ENCODE measurements at places on chromosomes 7 and 10. TPM values are rescaled to one million over a fixed set of nuclear protein-coding genes. Genes with fewer than 3 reads are reported as not detected.

DNA sequence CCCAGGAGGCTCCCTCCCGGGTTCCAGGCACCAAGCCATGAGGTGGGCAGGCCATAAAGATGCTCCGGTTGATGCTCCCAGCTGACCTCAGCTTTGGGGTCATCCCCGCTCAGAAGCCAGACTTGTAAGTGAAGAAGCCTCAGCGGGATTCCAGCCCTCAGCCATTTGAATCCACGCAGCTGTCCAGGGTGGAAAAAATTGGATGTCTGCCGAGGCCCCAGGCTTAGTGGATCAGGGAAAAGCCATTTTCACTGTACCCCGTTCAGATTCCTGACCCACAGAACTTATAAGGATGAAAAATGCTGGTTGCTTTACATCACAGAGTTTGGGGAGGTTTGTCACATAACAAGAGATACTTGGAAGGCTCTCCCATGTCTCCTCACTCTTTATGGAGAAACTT, 49.2 kb upstream of the CPN1 start:
- H3K36me3 ChIP-seq, result no peaks in the 10 kb centered on the region
- no peak overlapping the region for H3K4me3 ChIP-seq
- peaks cover 4% of the 10 kb centered on the region for H3K27me3 ChIP-seq
- no peak overlapping the region for H3K27ac ChIP-seq

- no peaks in the 10 kb centered on the region for H3K27me3 ChIP-seq
- no peaks in the 10 kb centered on the region for H3K36me3 ChIP-seq
- no peak overlapping the region for H3K4me3 ChIP-seq
- DNase-seq, result no peak
- no peak overlapping the region for H3K27ac ChIP-seq
Measured at GRCh38 chr10:20953120-20953519, 56.0 kb upstream of the NEBL start.

KEL gene
- not detected for total RNA-seq

ERCC6 gene
- total RNA-seq, result 101 TPM

DNA sequence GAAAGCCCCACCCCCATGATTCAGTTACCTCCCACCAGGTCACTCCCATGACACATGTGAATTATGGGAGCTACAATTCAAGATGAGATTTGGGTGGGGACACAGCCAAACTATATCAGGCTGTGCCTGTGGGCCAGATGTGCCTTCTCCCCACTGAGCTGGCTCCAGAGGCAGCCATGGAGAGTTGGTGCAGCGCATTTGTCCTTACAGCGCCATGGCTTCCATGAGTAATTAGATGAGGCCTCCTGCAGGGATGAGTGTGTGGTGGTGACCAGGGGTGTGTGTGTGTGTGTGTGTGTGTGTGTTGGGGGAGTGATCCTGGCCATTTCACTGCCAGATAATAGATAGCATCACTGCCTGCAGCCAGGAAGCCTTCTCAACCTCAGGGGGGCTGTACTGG, 94.6 kb downstream of the FANK1 start:
- H3K27me3 ChIP-seq, result no peaks in the 10 kb centered on the region
- DNase-seq, result no peak
- no peak overlapping the region for H3K27ac ChIP-seq
- H3K4me1 ChIP-seq, result 0 out of 2 replicates have a peak, but pooled peaks cover 2% of the 10 kb centered on the region

GRCh38 chr7:128164061-128164954, 76.8 kb upstream of the LEP start:
- H3K36me3 ChIP-seq, result no peaks in the 10 kb centered on the region
- no peak overlapping the region for H3K4me3 ChIP-seq
- peaks cover 7% of the 10 kb centered on the region for H3K27me3 ChIP-seq
- H3K27ac ChIP-seq, result peak overlapping the region; percentile 92
- DNase-seq, result peak; percentile 96
- peaks cover 21% of the 10 kb centered on the region for H3K4me1 ChIP-seq

NKX2-3 gene
- total RNA-seq, result not detected

KMT2C gene
- total RNA-seq, result 14.2 TPM

DNA sequence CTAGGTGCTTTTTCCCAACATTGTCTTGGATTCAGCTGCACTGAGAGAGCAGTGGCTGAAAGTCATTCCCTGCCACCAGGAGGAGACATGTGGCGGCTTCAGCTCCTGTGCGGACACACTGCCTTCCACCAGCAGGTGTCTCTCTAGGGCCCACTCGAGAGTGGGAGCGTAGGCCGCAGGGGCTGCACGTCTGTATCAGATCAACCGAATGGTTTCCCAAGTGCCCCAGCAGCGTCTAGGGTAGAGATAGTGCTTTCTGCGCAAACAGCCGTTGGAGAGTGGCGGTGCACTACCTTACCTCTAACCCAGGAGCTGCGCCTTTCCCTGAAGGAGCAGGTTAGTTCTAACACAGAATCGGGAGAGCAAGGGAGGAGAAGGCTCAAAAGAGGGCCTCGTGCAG, 31.7 kb downstream of the PAPOLB start:
- peak; percentile 26 for DNase-seq
- H3K27ac ChIP-seq, result no peak overlapping the region
- no peaks in the 10 kb centered on the region for H3K36me3 ChIP-seq
- no peaks in the 10 kb centered on the region for H3K27me3 ChIP-seq

GRCh38 chr10:57964351-57964750, 303.3 kb downstream of the IPMK start:
- H3K27me3 ChIP-seq, result no peaks in the 10 kb centered on the region
- peaks cover 27% of the 10 kb centered on the region for H3K4me1 ChIP-seq
- H3K4me3 ChIP-seq, result no peak overlapping the region
- peak overlapping the region; percentile 73 for H3K27ac ChIP-seq
- DNase-seq, result peak; percentile 95

GRCh38 chr7:54678763-54679489, 80.1 kb downstream of the SEC61G start:
- no peaks in the 10 kb centered on the region for H3K36me3 ChIP-seq
- no peak overlapping the region for H3K4me3 ChIP-seq
- no peak for DNase-seq

GRCh38 chr10:119818889-119819270, 53.8 kb downstream of the MCMBP start:
- no peaks in the 10 kb centered on the region for H3K4me1 ChIP-seq
- H3K4me3 ChIP-seq, result peak overlapping the region; percentile 68
- H3K27me3 ChIP-seq, result no peaks in the 10 kb centered on the region
- no peaks in the 10 kb centered on the region for H3K36me3 ChIP-seq
- no peak for DNase-seq

SORBS1 gene
- total RNA-seq, result 1.2 TPM

- no peaks in the 10 kb centered on the region for H3K36me3 ChIP-seq
- peak; percentile 69 for DNase-seq
- no peak overlapping the region for H3K27ac ChIP-seq
Measured at GRCh38 chr10:113644185-113645120, 19.4 kb downstream of the NRAP start.

DNA sequence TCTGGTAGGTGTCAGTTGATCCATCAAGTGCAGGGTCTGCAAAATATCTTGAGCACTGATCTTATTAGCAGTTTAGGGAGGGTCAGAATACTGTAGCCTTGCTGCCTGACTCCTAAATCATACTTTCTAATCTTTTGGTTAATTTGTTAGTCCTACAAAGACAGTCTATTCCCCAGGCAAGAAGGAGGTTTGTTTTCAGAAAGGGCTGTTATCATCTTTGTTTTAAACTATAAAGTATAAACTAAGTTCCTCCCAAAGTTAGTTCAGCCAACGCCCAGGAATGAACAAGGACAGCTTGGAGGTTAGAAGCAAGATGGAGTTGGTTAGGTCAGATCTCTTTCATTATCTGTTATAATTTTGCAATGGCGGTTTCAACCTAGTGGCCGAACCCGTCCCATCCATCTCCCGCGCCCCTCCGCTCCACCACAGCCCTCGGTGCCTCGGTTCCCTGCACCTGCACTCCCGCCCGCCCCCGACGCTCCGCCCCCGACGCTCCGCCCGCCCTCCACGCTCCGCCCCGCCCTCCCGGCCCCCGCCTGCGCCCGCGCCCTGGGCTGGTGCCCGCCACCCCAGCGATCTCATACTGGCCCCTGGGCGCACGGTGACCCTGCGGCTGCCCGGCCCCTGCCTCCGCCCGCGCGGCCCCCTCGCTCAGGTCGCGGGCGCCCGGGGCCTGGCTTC, at the start of gene ADCK2:
Gene ADCK2, plus strand, starts transcription at position 564 of the 681 bp plus-strand sequence. CDS start 386 bp downstream, outside the sequence.
- no peaks in the 10 kb centered on the region for H3K27me3 ChIP-seq
- DNase-seq, result peak; percentile 65
- peaks cover 12% of the 10 kb centered on the region for H3K4me1 ChIP-seq
- H3K27ac ChIP-seq, result no peak within 1 kb of the TSS
- H3K4me3 ChIP-seq, result peak within 1 kb of the TSS; percentile 80

HABP2 gene
- total RNA-seq, result not detected

All from GM23248 (cell line).